ENCODE measurements at places on chromosomes 6 and 20.

GRCh38 chr6:66628917-66629316 lies 921.9 kb upstream of the EYS start:
- no peak for DNase-seq

GRCh38 chr6:44042989-44043478 lies 84.2 kb downstream of the MRPL14 start:
- no peak for DNase-seq

GRCh38 chr6:101582792-101583191 lies 189.3 kb downstream of the GRIK2 start:
- no peak for DNase-seq

GRCh38 chr6:46296586-46296985 lies 125.8 kb upstream of the ENPP5 start:
- no peak for DNase-seq

- no peak for DNase-seq
These were observed 1324.4 kb upstream of the EYS start for GRCh38 chr6:67031451-67031850.

DNA sequence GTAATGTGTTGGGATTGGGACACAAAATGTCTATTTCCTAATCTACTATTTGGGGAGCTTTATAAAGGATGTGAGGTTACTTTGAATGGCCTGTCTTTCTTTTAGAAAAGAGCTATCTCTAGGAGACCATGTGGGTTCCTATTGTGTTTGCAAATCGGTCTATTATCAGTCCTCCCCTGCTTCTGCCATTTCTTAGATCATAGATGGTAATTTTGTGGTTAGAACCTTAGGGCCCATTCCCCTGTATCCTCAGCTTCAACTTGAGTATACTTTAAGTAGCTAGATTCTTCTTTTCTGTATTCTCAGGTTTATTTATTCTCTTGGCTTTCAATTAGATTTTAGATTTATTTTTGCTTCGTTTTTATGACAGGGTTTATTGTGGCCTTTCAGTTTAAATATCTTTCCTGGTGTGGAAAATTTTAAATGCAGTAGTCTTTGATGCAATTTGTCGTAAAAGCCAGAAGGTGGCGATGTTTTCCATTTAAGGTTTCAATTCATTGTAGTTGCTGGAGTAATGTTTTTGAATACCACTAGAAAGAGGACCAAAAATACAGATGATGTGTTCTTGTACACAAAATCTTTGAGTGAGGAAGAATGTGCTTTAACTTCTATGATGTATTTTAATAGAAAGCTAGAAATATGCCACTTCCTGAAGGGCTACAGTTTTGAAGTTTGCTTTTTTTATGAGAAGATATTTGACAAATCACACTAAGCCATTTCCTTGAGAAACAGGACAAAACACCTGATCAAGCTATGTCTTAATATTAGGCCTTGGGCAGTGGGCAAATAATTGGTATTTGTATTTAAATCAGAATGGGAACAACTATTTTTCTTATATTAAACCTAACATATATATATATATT lies 20.3 kb downstream of the TBPL1 start:
- DNase-seq, result no peak

GRCh38 chr6:100479179-100480035 lies 14.7 kb upstream of the SIM1 start:
- DNase-seq, result peak; percentile 61

DNA sequence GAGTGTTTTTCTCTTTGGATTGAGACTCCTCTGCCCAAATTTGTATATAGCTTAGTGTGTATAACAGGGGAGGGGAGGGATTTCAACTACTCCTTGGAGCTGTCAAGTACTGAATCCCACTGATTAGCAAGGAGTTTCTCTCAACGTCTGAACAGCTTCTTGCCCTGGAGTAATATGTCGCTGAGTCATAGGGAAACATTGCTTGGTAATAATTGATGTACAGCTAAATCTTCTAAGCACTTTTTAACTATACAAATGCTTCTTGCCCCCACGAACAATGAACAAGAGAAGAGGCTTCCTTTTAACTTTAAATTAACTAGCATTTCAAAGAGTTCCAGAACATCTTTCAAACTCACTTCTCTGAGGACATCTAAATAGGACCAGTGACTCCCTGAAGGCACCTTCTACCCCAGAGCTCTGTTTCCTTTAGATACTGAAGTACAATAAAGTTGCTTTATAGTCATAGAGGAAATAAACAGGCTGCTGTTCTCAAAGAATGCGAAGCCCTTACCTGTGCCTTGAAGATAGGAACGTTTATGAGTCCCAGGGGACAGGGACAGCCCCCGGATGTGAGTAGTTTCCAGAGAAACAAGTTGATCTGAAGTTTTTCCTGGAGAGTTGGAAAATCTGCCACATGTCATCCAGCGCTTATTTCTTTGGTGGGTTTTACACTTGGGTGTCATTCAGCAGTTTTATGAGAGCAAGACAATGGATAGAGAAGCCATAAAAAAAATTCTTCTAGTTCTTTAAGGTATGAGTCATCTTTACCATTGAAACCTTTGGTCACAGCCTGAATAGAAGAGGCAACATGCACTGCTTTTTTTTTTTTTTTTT lies 462.5 kb upstream of the BTBD3 start:
- peak; percentile 17 for DNase-seq

- no peak for DNase-seq
These were observed 33.5 kb upstream of the GCLC start for GRCh38 chr6:53578371-53578770.

DNA sequence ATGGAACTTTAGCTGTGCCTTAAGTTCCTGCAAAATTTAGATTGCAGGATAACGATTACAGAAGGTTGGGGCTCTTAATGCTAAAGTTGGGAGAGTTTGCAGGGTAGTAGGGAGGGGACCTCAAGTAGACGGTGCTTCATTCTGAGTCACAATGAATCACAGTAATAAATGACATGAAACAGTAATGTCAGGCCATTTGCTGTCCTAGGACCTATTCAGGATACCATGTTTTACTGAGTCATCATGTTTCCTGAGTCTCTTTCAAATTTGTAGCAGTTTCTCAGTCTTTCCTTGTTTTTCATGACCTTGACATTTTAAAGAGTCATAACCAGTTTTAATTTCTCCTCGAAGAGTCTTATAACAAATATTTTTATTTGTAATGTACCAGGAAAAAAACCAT lies 406.9 kb upstream of the MAP3K7 start:
- DNase-seq, result no peak

DNA sequence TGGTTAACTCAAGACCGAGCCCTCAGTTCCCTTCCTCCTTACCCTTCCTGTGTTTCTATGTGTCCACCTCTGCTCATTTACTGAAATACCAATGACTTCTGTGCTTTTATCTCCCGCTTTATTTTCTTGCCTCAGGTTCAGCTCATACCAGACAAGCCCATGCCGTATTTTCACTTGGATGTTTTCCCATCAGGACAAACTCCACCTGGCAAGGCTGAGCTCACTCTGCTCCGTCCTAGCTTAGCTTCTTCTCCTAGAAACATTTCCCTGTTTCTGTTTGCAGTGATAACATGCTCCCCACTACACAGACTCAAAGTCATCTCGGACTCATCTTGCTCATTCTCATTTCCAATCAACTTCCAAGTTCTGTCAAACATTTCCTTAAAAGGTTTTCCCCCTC lies 56.9 kb upstream of the TFB1M start:
- no peak for DNase-seq

- no peak for DNase-seq
These were observed 231.0 kb downstream of the SMOC2 start for GRCh38 chr6:168671863-168672546.

- no peak for DNase-seq
These were observed 354.4 kb upstream of the RSPO3 start for GRCh38 chr6:126764104-126764503.

DNA sequence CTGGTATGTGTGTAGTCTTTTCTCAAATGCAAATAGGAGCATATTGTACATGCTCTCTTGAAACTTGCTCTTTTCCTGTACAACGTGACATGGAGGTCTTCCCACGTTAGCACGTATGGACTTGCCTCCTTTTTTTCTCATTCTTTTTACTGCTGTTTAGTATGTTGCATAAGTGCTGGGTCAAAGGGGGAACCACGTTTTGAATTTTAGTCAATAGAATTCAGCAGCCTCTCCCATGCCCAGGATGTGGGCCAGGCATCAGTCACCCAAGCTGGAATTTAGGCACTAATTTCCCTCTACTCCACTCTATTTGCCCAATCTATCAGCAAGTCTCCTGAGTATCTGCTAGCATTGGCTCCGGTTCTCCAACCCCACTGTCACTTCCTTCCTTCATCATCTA lies 41.5 kb upstream of the RNF24 start:
- no peak for DNase-seq

GRCh38 chr6:97023982-97024381 lies 99.5 kb downstream of the KLHL32 start:
- DNase-seq, result no peak

GRCh38 chr6:12814015-12814414 lies 97.4 kb downstream of the PHACTR1 start:
- no peak for DNase-seq

DNA sequence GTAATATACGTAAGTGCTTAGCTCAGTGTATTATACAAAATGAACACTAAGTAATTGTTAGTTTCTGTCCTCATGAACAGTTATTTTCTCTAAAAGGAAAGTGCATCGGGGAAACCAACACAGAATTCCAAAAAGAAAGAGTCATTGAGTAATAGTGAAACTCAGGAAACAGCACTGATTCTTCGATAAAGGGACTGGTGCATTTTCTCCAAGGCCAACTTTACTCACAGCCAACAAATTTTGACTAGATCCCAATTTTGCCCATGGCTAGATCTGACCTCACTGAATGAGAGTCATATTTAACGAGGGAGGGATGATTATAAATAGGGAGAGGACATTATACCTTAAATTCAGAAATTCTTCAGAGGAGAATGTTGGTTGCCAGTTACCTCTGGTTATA lies 390.9 kb upstream of the NRSN1 start:
- DNase-seq, result no peak

DNA sequence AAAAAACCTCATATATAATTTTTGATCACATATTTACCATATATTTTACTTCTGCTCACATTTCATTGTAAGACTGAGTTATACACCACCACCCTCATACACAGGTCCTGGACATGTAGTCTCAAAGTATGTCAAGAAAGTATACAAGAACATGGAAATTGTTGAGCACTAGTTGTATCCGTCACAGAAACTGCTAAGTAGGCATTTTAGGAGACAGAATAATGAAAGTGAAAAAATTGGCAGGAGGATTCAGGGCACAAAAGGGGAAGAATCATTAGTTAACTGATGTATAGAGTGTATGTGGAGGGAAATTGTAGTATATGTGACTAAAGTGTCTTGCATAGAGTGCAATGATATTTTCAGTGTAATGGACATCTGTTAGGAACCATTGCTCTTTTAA lies 458.8 kb downstream of the TFAP2B start:
- no peak for DNase-seq

DNA sequence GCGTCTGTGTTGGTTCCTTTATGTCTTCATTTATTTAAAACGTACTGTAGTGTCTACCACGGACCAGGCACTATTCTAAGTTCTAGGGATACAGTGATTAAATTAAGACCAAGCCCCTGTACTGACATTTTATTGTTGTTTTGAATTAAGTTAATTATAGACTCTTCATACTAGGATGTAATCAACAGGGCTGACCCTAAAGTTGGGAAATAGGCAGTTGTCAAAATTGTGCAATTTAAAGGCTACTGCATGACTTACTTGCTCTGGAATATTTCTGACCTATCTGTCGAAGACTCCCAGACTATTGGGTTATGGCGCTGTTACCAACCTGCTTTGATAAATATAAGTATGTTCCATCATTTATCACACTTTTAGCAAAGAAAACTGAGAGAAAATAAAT lies 6.7 kb downstream of the MYO6 start:
- no peak for DNase-seq

DNA sequence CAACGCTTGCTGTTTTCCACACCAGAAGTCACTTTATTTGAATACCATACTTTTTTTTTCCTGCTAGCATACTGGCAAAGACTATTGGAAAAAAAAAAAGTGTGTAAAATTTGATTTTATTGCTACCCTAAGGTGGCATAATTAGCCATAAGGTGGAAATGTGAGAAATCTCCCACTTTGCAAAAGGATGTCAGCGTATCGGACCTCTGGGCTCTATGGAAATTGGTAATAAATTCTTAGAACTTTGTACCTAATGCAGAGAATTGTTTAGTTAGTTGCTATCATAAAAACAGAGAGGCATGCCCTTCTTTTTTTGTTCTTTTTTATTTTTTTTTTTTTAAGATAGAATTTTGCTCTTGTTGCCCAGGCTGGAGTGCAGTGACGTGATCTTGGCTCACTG lies 63.7 kb upstream of the GMDS start:
- no peak for DNase-seq

GRCh38 chr6:162237331-162237730 lies 490.2 kb downstream of the PRKN start:
- DNase-seq, result no peak

- peak; percentile 80 for DNase-seq
These were observed 11.0 kb downstream of the SULF2 start for GRCh38 chr20:47774131-47774777.

DNA sequence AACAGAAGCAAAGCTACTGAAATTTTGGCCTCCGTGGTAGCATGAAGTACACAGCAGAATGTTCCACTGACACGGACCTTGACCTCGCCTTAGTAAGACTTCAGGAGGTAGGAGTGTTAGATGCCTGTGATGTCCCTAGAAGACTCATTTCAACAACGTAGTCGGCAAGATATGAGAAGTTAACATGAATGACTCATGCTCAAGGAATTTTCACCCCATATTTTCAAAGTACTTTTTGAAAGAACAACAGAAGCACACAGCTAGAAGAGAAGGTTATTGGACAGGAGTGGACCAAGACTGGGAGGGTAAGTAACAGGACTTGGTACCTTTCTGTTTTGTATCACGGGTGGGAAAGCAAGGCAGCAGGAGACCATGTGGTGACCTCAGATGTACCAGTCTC lies 78.0 kb downstream of the DZANK1 start:
- DNase-seq, result no peak

GRCh38 chr6:71983131-71983530 lies 96.8 kb downstream of the RIMS1 start:
- DNase-seq, result no peak

DNA sequence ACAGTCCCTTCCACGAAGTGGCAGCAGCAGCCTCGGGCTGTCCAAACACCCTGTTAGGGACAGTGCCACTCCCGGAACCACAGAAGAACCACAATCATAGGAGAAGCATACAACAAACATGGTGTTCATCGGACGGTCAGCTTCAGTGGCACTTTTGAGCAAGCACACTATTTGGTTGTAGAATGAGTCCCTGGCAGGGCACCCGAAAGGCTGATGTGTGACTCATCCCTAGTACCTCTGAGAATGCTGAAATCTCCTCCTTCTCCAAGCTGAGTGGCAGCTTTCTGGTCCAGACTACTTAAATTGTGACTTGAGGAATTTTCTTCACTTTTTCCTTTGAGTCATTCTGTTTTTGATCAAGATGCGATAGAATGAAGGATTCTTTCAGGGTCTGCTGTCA lies 282.5 kb downstream of the ESR1 start:
- no peak for DNase-seq

GRCh38 chr6:46440641-46441040 lies 50.6 kb downstream of the RCAN2 start:
- DNase-seq, result no peak

All from kidney (tissue), 22 donors.